GM23248 (cell line): ENCODE measurements at places on chromosomes 2 and 18.

DNA sequence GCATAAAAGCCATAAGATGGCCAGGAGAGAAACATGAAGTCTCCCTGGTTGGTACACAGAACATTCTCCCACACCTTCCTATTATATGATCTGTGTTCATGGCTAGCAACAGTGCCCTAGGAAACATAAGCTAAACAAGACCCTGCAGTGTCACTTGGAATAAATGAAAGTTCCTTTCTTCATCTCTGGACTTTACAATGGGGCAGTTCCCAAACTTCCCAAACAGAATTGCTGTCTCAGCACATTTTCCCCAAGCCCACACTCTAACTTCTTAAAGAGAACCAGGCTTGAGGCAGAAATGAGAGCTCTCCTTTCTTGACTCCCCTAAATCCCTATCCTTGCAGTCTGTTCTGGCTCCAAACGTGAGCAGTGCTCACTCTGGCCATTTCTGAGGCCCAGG is 173.2 kb upstream of the CREB1 start:
- no peak for DNase-seq

- DNase-seq, result no peak
These were observed 155.3 kb upstream of the TWIST2 start for GRCh38 chr2:238692562-238692961.

GRCh38 chr2:39686456-39686855 is 20.7 kb downstream of the TMEM178A start:
- DNase-seq, result no peak

DNA sequence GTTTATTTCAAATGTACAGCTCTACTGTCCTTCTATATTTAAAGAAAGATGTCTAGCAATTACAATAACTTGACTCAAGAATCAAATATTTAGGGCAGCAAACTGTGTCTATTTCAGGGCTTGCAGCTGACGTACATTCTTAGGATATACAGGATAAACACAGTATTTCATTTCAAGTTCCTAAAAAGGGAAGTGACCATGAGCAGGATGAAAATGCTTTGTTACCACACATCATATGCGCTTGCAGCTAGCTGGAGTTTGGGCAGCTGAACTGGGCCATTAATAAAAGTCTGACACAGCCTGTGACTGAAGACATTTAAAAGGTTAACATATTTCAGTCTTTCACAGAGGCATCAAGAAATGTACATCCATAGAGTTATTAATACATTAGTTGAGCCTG is 264.6 kb upstream of the TRIB2 start:
- no peak for DNase-seq

GRCh38 chr18:38367473-38367872 is 801.9 kb upstream of the CELF4 start:
- no peak for DNase-seq

DNA sequence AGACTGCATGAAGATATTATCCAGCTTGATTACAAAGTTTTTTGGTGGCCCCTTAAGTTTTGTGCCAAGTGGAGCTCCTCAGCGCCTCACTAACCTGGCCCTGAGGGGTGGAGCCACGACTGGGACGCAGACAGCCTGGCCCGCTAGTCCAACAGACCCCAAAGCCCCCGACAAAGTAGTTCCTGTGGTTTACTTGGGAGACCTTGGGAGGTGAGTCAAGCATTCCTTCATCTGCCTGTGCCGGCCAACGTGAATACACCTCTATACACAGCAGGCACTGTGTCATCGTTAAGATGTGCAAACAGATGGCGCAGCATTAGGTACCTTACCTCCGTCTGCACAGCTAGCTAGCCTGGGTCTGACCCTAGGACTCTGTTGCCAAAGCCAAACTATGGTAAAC is 55.0 kb upstream of the LAMA1 start:
- DNase-seq, result no peak

- peak; percentile 56 for DNase-seq
These were observed 106.4 kb upstream of the SMAD2 start for GRCh38 chr18:48036641-48037421.

DNA sequence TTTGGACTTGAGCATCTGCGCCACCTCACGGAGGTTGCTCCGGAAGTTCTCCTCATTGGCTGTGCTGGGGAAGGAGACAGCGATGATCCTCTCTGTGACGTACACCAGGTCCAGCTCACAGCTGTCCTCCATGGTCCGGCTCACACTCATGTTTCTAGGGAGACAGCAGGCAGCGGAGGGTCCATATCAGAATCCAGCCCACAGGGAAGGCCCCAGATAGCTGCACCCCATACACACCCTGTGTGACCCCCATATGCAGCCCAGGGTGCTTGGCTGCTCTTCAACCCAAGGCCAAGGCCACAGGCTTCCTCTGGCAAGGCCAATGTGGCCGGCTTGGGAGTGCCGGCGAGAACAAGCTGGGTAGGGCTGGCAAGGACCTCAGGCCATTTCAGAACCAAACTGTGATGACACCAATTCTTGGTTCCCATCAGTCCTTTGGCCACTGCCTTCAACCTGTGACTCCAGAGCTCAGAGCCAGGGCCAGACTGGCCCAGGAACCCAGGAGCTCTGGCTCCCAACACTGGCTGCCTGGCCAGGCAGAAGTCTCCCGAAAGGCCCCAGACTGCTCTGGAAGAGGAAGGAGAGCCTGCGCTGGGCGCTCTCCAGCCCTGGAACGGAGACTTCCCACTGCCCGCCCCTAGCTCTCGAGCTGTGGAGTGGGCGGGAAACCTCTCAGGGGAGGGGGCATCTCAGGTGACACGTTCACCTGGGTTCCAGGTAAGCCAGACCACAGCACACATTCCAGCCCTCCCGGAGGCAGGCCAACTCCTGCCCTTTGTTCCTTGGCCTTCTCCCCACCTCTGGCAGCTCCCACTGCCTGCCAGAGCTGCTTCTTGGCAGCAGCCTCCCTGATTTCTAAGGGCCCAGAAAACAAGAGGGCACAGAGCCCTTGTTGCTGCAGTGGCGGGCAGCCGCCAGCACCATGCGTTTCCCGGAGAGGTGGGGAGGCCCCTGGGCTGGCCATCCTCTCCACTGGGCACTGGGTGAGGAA is 104.7 kb downstream of the TNS1 start:
- no peak for DNase-seq

DNA sequence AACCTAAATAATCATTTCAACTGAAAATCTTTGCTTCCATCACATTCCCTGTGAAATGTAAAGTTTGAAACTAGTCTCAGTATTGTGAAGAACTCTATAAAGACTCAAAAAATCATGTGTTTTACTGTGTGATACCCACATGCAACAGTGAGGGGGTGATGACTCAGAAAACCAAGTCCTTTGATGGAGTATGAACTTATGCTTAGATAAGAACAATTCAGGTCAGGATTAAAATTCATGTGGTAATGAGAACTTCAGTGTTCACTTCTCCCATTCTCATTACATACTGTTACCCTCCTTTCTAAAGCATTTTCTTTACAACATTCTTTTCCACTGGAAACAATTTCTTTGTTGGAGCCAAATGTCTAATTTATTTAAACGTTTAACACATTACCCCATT is 360.2 kb downstream of the FSIP2 start:
- no peak for DNase-seq
